GM23248 (cell line): ENCODE measurements at places on chromosomes 7 and 10. TPM values are rescaled to one million over a fixed set of nuclear protein-coding genes. Genes with fewer than 3 reads are reported as not detected.

Gene C7orf57
- not detected in 2 replicates for total RNA-seq

Gene HOXA9
- 32.1 and 43.7 TPM in 2 replicates for total RNA-seq

Gene KAZALD1
- 42.6 and 62.6 TPM in 2 replicates for total RNA-seq

Gene CALHM1
- not detected in 2 replicates for total RNA-seq

Gene NUDT13
- total RNA-seq: 0.51 and 1.7 TPM in 2 replicates

Gene FGL2
- 3.8 and 4.8 TPM in 2 replicates for total RNA-seq

Gene CD36
- total RNA-seq: 1.3 TPM in 1 of 2 replicates, not detected in the other

Gene COL26A1
- total RNA-seq: 1.6 TPM in 1 of 2 replicates, not detected in the other

Gene FAM200A
- total RNA-seq: 6.2 and 9.2 TPM in 2 replicates

Gene RBM20
- 0.13 TPM in 1 of 2 replicates, not detected in the other for total RNA-seq

Gene ASAH2
- total RNA-seq: 3.5 TPM in 1 of 2 replicates, not detected in the other

Gene CYP3A5
- not detected in 2 replicates for total RNA-seq

Gene WNT8B
- total RNA-seq: not detected in 2 replicates

Gene KCNIP2
- total RNA-seq: 0.22 TPM in 1 of 2 replicates, not detected in the other

Gene IL2RA
- total RNA-seq: not detected in 2 replicates

Gene LRIT1
- total RNA-seq: not detected in 2 replicates

Gene COBL
- not detected in 2 replicates for total RNA-seq

Gene CYP2C19
- total RNA-seq: not detected in 2 replicates

Gene HOXA10
- total RNA-seq: 27.4 and 29.3 TPM in 2 replicates

Gene SPDYE6
- total RNA-seq: not detected in 2 replicates

Gene SPDYE2
- total RNA-seq: not detected in 2 replicates

Gene CPVL
- not detected in 2 replicates for total RNA-seq
